RPMI7951 (cell line): ENCODE measurements at places on chromosomes 5 and 9. TPM values are rescaled to one million over a fixed set of nuclear protein-coding genes. Genes with fewer than 3 reads are reported as not detected.
A peak's percentile ranks its signal among the peaks of the same experiment; 100 is the strongest.

Gene CATSPER3
- total RNA-seq: not detected in 2 replicates

- DNase-seq: no peak
Measured at GRCh38 chr9:134782921-134783698, 97.5 kb upstream of the FCN2 start.

DNA sequence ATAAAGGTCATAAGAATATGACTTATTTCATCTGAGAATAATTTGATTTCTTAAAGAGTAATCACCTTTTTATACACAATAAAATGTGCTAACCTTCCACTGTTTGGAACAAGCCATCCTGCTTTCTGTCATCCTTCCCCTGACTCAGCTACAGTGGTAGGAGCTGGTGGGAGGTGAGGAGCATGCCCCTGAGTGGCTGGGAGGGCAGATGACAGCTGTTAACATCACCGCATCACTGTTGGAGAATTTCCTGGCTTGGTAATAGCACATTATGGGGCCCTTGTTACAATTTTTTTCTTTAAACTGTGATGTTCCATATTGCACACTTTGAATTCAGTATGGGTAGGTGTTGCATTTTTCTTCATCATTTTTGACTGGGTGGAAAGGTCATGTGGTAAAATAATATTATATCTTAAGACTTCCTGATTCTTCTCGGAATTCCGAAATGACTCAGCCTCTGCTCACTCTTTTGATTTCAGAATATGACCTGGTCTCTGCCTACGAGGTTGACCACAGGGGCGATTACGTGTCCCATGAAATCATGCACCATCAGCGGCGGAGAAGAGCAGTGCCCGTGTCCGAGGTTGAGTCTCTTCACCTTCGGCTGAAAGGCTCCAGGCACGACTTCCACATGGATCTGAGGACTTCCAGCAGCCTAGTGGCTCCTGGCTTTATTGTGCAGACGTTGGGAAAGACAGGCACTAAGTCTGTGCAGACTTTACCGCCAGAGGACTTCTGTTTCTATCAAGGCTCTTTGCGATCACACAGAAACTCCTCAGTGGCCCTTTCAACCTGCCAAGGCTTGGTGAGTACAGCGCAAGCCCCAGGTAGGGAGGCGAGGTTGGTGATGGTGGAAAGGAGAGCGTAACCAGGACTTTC is 5.8 kb downstream of the ADAMTS16 start:
- DNase-seq: peak; percentile 89

DNA sequence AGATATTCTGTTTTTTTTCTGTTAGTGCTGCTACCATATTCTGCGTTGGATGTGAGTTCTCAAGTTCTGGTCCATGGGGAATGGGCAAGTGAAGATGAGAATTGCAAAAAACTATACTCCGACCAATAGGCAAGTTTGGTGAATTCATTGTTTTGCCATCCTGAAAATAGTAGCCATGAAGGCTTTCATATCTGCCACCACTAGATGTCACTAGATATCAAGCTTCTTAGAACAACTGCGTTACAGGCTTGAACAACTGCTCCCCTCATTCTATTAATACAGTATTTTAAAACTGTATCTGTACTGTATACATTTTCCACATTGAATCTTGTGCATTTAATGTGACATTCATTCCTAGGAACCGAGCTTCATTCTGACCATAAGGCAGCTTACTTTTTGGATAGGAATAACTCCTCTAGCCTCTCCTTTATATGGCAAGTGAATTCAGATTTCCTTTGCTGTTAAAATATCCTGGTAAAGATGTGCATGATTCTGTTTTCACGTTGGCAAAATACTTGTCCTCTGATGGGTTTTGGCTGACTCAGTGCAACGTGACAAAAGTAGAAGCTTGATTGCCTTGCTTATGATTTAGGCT is 163.6 kb downstream of the SREK1 start:
- peak; percentile 59 for DNase-seq

DNA sequence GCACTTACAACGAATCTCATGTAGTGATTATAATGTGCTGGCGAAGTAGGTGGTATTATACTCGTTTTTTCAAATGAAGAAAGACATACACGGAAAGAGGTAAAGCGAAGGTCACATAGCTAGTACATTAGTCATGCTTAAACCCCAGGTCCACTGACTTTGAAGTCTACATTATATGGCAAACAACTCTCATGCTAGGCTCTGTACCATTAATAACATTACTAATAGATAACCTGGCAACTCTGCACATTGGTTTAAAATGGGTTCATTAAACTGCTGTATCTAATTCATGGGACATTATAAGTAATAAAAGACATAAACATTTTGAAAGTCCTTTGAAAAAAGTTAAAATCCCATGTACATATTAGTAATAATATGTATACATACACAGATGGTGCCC is 21.2 kb downstream of the FYB1 start:
- DNase-seq: peak; percentile 63

- DNase-seq: peak; percentile 50
Measured at GRCh38 chr9:112051812-112052211, 123.3 kb downstream of the SUSD1 start.

DNA sequence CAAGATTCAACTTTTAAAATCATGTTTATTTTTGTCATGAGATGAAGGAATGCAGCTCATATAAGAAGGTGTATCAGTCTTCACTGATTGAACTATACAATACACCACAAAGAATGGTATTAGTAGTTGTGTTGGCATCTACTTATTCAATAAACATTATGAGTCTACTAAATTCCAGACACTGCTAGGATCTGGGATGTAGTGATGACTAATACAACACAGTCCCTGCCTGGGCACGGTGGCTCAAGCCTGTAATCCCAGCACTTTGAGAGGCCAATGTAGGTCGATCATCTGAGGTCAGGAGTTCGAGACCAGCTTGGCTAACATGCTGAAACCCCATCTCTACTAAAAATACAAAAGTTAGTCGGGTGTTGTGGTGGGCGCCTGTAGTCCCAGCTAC is 171.4 kb upstream of the NFIB start:
- DNase-seq: no peak
